ENCODE measurements at places on chromosomes 7 and 10. TPM values are rescaled to one million over a fixed set of nuclear protein-coding genes. Genes with fewer than 3 reads are reported as not detected.

GRCh38 chr10:5917305-5917704, 27.3 kb downstream of the FBH1 start:
- no peaks in the 10 kb centered on the region for H3K27me3 ChIP-seq
- H3K27ac ChIP-seq: no peak overlapping the region
- H3K4me1 ChIP-seq: no peaks in the 10 kb centered on the region
- no peak for DNase-seq
- H3K36me3 ChIP-seq: peaks cover 34% of the 10 kb centered on the region

The KIAA1217 gene
- 99.0 TPM for total RNA-seq

The EMX2 gene
- 29.9 TPM for total RNA-seq

- no peaks in the 10 kb centered on the region for H3K4me1 ChIP-seq
- no peak for DNase-seq
- H3K36me3 ChIP-seq: no peaks in the 10 kb centered on the region
- no peak overlapping the region for H3K27ac ChIP-seq
Observed at GRCh38 chr10:126309228-126309883, 78.9 kb downstream of the ADAM12 start.

The SLC4A2 gene
- total RNA-seq: 150 TPM
